ENCODE measurements at places on chromosomes 11 and 22.

- peak; percentile 8 for DNase-seq
Observed at GRCh38 chr11:99803501-99803900, 782.8 kb downstream of the CNTN5 start.

DNA sequence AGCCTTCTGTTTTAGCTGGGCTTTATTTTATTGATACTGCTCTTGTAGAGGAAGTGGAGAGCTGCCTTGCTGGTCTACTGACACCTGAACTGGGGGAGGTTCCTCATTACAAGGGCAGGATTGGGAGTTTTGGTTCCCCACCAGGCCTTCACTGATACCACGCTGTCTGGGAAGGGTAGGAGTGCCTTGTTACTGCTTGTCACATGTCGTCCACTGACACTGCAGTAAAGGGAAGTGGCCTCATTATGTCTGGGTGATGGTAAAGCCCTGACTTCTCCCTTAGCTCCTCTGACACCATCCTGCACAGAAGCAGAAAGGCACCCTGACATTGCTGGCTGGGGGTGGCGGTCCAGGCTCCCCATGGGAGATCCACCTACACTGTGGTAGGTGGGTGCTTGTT is 38.7 kb upstream of the ELF5 start:
- no peak for DNase-seq

DNA sequence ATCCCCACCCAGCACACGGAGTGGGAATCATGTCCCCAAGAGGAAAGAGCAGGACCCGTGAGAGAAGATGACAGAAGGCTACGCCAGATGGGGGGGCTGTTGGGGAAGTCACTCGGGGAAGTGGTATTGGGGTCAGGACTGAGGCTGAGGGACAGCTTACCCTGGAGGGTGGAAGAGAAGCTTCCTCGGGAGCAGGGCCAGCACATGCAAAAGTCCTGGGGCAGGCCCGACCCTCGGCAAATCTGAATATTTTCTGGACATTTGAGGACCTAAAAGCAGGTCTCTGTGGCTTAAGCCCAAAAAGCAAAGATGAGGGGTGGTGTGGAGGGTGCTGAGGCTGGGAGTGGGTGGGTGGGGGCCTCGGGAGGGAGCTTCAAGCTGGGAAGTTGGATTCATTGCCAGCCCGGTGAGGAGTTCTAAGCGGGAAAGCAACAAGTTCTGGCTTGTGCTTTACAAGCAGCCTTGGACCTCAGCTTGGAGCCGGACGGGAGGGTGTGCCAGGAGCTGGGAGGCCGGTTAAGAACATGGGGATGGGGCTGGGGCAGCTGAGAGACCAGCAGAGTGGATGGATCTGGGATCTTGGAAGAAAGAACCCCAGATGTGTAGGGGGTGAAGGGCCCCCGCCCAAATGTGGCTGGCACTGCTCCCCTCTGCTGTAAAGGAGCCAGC is 34.9 kb downstream of the GRAMD4 start:
- DNase-seq: no peak

DNA sequence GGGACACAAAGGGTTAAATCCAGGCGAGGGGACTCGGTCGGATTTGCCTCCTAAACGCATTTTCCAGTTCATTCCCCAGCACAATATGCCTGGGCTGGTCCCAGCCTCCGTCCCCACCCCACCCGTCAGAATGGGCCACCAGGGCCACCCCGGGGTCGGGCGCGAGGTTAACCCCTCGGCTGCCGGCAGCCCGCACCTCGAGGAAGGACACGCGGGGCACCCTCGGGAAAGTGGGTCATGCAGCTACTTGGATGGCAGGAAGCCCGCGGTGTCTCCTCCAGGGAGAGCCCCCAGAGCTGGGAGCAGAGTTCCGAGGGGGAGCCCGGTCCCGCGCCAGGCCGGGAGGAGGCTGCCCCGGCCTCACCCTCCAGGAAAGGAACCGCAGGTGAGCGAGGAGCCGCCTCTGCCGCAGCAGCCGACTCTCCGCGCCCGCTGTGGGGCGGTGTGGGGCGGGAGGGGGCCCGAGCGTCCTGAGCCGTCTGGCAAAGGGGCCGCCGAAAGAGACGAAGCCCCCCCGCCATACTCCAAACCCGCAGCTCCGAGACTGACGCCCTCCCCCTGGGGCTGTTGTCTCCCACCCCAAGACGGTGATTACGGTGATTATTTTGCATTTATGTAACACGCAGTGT is 1.4 kb downstream of the NECTIN1 start:
- DNase-seq: no peak

DNA sequence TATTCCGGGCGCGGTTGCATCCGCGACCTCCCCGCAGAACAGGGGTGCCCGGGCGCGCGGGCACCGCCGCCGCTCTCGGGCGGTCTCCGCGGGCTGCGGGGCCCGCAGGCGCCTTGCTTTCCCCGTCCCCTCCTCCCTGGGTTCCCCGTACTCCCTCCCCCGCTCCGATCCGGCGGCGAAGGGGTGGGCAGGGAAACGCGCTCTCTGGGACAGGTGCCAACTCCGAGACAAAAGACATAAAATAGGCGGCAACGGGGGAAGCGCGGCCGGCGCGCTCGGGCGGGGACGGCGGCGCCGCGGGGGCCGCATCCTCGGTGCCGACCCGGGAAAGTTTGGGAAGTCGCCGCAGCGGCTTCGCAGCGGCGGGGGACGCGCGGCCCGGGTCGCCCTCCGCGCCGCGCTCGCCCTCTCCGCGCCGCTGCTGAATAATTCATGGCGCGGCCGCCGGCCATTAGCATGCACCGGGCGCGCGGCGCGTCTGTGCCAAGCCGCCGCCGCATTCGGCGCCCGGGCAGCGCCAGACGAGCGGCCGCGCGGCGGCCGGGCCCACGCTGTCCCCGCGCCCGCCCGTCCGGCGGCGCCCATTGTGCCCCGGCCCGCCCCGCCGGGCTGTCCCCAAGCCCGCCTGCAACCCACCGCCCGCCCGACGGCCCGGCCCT is 78.7 kb upstream of the PPARA start:
- peak; percentile 65 for DNase-seq

DNA sequence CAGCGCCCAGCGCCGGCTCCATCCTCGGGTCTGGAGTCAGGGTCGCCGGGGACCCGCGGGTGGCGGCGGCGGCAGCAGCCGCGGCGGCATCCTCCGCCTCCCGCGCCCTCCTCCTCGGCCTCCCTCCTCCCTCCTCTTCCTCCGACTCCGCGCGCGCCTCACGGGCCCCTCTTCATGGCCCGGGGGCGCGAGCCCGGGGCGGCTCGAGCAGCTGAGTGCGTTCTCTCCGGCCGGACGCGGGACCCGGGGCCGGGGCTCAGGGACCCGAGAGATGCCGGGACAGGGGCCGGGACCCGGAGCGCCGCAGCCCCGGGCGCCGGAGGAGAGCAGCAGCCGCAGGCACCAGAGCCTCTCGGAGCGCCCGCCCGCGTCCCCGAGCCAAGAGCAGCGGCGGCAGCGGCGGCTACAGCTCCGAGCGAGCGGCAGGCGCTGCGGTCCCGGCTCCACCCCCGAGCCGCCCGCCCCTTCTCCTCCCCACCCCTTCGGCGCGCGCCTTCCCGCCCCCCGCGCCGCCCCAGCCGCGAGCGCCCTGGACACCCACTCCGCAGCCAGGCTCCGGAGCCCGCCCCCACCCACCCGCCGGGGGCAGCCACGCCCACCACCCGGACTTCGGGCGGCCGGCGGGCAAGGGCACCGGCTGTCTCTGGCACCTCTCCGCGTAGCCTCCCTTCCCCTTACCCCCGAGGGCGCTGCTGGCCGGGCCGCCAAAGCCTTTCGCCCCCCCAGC is at the start of gene CHST1:
TSS of gene CHST1 (minus strand) at position 417 of the 727 bp plus-strand sequence. CDS start 14,699 bp downstream, outside the sequence.
- no peak for DNase-seq

GRCh38 chr11:62816557-62816956 is 11.3 kb upstream of the NXF1 start:
- DNase-seq: no peak

Data from foreskin melanocyte (primary cell).